Kidney epithelial cell (primary cell): ENCODE measurements at places on chromosomes 6 and 20.

- DNase-seq, result no peak
Observed at GRCh38 chr6:22019857-22020256, 277.0 kb downstream of the PRL start.

DNA sequence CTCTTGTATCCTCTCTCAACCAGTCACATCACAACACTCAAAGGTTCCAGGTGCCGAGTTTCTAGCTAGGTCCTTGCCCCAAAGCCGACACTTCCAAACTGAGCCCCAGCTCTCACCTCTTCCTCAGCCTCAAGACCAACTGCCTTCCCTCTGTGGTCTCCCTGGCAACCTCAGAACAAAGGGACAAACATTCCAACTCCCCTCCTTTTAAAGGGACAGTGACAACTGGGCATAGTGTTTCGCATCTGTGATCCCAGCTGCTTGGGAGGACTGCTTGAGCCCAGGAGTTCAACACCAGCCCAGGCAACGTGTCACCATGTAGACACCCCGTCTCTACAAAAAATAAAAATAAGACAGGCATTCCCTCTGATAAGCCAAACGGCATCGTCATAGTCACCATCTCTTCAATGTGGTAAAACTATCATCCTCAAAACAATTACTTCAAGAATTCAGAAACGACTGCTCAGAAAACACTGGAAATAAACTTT lies 11.3 kb downstream of the DIDO1 start:
- no peak for DNase-seq

DNA sequence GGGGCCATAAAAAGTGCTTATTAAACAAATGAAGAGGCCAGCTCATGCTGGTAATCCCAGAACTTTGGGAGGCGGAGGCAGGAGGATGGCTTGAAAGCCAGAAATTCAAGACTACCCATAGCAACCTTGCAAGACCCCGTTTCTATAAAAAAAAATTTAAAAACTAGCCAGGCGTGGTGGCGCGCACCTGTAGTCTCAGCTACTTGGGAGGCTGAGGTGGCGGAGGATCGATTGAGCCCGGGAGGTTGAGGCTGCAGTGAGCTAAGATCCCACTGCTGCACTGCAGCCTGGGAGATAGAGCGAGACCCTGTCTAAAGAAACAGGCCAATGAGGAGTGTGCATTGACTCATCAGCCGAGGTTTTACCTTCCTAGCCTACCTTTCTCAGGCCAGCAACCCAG lies 15.2 kb downstream of the NPEPL1 start:
- DNase-seq, result no peak

- DNase-seq, result no peak
Observed at GRCh38 chr20:33113387-33113908, 34.0 kb downstream of the BPIFB4 start.

DNA sequence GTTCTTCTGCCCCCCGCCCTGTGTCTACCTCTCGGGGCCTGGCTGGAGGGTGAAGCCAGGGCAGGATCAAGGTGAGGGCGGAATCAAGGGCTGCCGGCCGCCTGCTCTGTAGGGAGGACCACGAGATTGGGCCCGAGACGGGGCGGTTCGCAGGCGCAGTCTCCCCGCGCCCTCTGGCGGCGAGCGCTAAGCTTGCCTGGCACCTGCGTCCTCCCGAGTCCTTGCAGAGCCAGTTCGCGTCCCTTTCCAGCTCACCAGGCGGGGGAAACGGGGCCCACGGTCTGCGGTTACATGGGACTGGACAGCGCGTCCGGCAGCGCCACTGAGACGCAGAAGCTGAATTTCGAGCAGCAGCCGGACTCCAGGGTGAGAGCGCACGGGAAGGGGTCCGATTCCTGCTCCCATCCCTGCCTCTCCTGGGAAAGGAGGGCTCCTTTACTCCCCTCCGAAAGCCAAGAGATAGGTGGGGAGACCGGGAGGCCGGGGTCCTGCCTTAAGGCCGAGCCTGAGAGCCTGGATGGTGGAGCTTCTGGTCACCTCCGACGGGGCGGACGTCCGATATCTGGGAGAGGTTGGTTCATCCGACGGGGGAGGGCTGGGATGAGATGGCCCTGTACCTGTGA lies 3.6 kb upstream of the MATN4 start:
- DNase-seq, result no peak

GRCh38 chr20:53336892-53337291 lies 256.7 kb downstream of the ZNF217 start:
- no peak for DNase-seq

GRCh38 chr6:159184559-159184958 lies 15.4 kb downstream of the FNDC1 start:
- no peak for DNase-seq

- DNase-seq, result no peak
Observed at GRCh38 chr6:44338228-44339122, 4.0 kb upstream of the SPATS1 start.

- no peak for DNase-seq
Observed at GRCh38 chr6:148998704-148999103, 251.9 kb downstream of the UST start.

- no peak for DNase-seq
Observed at GRCh38 chr6:111862314-111862713, 10.9 kb downstream of the FYN start.

DNA sequence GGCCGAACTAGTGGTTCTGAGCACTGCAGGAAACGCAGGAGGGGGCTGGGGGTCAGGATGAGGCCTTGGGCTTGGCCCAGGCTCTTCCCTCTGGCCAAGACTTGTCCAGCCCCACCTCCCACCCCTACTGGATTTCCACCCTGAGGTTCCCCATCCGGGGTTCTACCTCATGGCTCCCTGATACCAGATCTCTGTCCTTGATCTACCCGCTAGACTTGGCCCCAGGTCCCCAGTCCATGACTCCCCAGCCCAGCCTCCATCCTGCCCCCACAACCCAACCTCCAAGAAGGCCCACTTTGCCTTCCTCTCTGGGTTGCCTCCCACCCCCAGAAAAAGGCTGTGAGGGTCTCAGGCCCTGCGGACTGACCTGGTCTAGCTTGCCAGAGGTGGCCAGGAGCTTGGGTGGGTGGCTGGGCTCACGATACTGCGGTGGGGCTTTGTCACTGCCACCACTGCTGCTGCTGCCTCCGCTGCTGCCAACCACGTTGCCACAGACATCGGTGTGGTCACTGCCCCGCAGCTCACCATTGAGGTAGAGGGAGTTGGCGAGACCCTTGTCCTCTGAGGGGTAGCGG lies 6.8 kb upstream of the FASTKD5 start:
- no peak for DNase-seq

- DNase-seq, result no peak
Observed at GRCh38 chr20:7980332-7981046, 39.1 kb downstream of the TMX4 start.

DNA sequence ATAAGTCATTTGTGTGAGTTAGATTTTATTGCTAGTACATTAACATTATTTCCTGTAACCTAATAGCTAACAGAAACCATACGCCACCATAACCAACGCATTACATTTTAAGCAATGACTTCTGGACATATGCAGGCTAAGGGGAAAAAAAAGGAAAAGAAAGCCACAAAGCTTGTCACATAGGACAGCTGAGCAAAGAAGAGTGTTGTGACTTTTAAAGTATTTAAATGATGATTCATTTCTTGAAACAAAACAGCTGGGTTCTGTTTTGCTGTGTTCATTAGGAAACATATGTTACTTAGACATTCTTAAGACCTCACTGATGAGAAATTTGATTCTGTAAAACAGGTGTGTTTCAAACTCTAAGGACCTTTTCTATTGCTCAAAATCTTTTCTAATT lies 171.4 kb downstream of the COL9A1 start:
- DNase-seq, result no peak
